HEK293T (cell line): ENCODE measurements at places on chromosomes 12 and 14.

DNA sequence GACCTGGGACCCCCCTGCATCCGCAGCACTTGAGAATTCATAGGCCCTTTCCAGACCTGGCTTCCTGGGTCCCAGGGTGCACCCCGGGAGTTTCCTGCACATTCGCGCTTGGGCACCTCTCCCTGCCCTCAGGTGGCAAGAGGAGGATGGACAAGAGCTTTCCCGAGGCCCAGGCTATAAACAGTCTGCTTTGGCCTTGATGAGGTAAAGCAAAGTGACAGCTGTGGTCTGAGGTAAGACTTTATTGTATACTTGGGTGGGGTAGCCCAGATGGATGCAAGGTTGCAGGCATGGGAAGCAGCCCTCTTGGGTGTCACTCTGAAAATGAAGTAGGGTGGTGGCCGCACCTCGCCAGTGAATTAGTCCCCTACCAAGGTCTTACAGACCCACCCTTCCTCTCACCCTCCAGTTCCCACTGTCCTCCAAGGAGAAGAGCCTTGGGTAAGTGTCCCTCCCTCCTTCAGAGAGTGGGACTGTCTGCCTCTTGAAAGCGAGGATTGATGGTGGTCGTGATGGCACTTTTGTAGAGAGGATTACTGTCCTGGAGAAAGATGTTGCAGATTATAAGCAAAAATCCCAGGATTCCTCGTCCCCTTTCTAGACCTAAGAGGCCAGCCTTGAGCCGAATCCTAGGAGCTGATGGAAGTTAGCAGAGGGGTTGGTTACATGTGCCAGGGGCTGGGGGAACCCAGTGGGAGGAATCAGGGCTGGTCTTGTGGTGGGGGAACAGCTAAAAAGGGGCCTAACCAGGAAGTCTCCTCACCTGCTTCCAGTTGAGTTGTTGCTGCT lies 10.6 kb upstream of the CSAD start:
- no peak for DNase-seq

GRCh38 chr12:28096649-28097048 lies 93.6 kb upstream of the CCDC91 start:
- no peak for DNase-seq

- DNase-seq, result no peak
These were observed 15.0 kb upstream of the OAS2 start for GRCh38 chr12:112963227-112963861.

GRCh38 chr14:21846227-21846885 lies 172.7 kb upstream of the OR4E1 start:
- DNase-seq, result peak; percentile 50

DNA sequence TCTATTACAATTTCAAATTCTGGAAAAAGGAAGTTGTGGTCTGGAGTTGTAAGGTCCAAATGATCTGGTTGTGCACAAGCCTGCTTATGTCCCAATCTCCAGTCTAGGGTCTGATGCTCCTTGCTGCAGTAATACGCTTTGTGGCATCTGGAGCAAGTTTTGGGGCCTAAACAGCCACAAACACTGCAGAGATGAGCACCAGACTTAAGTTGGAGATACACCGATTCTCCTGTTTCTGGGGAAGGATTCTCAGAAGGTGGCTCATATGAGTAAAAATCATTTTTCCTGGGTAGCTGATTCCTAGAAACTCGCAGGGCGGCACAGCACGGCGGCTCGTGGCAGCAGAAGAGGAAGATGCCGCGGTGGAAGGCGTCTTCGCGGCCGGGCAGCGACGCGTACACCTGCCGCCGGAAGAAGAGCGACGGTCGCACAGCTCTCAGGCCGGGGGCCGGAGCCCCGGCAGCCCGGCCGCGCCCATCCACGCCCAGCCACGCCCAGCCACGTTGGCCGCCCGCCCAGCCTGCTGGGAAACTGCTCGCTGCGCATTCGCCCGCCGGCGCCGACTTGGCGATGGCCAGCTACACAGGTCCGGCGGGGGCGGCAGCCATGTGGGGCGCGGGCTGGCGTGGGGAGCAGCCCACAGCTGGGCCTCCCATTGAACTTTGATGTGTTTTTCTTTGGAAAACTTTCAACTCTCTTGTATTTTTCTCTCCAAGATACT lies 129.0 kb downstream of the ASCL4 start:
- peak; percentile 82 for DNase-seq

GRCh38 chr12:112813836-112814235 lies 22.3 kb downstream of the RPH3A start:
- no peak for DNase-seq

DNA sequence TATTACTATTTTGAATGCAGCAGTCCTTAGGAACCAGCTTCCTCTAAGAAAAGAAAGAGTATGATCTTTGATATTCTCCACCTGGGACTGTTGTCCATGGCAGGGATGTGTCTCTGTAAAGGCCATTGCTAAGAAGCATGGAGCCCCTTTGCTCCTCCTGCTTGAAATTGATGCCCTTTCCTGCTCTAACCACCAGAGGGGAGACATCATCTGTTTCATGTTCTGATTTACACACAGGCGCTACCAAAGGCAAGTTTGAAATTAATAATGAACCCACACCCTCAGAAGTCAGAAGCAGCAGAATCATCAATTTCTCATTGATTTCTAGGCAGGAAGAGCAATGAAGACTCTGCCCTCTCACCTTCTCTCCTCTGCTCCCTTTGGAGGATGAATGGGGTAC lies 253.8 kb downstream of the RMST start:
- DNase-seq, result peak; percentile 19
